ENCODE measurements at places on chromosomes 6 and 20.

GRCh38 chr20:48489656-48490055, 338.1 kb downstream of the PREX1 start:
- no peak for DNase-seq

- no peak for DNase-seq
These were observed 47.1 kb downstream of the IRF4 start for GRCh38 chr6:438634-439170.

DNA sequence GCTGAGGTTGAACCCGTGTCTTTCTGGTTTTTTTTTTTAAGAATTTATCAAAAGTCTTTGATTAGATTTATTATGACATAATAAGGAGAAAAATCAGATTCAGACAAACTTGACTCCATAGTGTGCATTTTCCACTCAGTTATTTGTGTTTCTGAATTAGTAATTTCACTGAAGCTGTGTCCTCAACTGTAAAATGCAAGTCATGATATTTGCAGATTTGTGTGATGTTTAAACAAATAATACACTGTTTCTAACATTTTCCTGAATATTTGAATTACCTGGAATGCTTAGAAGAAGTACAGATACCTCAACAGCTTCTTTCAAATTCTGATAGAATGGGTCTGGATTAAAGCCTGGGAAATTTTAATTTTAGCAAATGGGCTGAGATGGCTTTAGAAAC, 1050.3 kb upstream of the MAP3K7 start:
- no peak for DNase-seq

DNA sequence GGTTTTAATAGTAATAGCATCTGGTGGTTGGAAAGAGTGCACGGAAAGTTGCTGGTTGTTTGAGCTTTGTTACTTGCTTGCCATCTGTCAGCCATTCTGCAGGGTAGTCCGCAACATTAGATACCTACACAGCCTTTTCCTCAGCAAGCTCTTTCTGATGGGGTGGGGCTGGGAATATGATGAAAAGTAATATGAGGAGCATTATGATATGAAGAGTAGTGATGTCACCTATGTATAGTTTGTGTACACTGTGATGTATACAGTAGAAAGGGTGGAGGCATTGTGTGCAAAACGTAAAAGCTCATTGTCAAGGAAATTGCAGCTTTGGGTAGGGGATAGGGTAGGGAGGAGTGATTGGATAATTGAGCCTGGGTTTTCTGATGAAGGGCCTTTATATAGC, 16.1 kb downstream of the SCAF8 start:
- no peak for DNase-seq

DNA sequence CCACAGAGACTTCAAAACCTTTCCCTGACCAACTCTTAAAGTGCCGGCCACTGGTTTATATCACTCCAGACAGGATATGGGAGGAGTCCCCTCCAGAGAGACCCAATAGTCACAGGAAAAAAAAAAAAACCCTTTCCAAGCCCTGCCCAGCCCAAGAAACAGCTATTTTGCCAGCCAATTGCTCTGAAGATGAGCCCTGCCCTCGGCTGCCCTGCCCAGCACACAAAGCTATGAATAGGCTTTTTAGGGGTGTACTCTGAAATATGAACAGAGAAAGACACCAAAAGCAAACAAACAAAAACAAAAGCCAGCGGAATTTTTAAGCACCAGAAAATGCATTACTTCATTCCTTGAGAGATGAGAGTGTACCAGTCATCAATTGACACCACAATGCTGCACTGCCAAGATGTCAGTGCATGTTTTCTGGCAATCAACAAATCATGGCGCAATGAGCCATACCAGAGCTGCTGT, 275.1 kb downstream of the C6orf118 start:
- no peak for DNase-seq

DNA sequence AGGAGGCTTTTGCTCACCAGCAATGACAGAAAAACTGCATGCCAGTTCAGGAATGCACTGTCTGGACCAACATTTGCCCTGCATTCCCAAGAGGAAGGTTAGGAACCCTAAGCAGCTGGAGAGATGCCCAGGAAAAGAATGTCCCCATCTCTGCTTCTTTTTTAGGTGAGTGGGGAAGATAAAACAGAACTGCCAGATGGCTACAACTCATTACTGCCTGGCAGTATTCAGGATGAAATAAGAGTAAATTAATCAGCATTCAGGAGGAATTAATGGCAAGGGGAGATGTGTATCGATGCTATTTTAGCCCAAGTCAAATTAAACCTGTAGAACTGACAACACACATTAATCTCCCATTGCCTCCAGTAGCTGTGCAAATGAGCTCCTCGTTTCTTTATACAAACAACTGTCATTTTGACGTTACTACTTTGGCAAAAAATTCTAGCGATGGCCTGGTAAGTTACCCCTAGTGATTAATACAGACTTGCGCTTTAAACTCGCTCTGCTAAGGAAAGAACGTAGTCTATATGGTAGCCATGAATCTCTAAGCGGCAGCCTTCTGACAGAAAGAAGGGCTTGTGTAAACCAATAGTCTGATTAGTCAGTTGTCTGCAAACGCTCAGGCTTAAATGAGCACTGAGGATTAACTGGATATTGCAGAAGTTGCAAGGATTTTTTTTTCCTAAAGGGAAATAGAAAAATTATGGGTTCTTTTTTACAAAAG, 16.7 kb upstream of the SMLR1 start:
- DNase-seq, result peak; percentile 53

All from fibroblast of skin of right quadriceps (primary cell).